ENCODE measurements at places on chromosomes 6 and 20.

DNA sequence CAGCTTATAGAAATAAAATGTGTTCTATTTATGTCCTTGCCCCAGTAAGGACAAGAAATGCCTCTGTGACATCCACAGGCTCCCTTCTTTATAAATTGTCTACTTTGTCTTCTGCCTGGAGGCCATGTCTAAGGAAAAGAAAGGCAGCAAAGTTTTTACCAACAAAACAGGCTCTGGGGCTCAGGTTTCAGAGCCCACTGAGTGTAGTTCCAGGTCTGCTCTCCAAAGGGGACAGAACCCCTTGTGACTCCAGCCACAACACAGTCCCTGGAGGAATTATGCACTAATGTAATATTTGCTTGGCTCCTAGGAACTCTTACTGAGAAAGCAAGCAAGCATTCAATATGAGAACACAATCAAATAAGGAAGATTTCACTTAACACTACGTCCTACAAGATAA lies 80.1 kb downstream of the PAK5 start:
- DNase-seq = no peak
- no peaks in the 10 kb centered on the region for H3K27me3 ChIP-seq
- H3K27ac ChIP-seq = no peak overlapping the region
- no peak overlapping the region for H3K4me3 ChIP-seq
- no peaks in the 10 kb centered on the region for H3K36me3 ChIP-seq

GRCh38 chr6:169885131-169885530 lies 133.7 kb downstream of the ERMARD start:
- no peaks in the 10 kb centered on the region for H3K4me1 ChIP-seq
- no peak overlapping the region for H3K4me3 ChIP-seq
- peaks cover 9% of the 10 kb centered on the region for H3K36me3 ChIP-seq
- H3K27me3 ChIP-seq = no peaks in the 10 kb centered on the region
- no peak for DNase-seq

GRCh38 chr6:25489399-25489798 lies 162.6 kb upstream of the SCGN start:
- H3K4me1 ChIP-seq = peaks cover 11% of the 10 kb centered on the region
- DNase-seq = no peak
- H3K27ac ChIP-seq = no peak overlapping the region
- no peaks in the 10 kb centered on the region for H3K36me3 ChIP-seq

DNA sequence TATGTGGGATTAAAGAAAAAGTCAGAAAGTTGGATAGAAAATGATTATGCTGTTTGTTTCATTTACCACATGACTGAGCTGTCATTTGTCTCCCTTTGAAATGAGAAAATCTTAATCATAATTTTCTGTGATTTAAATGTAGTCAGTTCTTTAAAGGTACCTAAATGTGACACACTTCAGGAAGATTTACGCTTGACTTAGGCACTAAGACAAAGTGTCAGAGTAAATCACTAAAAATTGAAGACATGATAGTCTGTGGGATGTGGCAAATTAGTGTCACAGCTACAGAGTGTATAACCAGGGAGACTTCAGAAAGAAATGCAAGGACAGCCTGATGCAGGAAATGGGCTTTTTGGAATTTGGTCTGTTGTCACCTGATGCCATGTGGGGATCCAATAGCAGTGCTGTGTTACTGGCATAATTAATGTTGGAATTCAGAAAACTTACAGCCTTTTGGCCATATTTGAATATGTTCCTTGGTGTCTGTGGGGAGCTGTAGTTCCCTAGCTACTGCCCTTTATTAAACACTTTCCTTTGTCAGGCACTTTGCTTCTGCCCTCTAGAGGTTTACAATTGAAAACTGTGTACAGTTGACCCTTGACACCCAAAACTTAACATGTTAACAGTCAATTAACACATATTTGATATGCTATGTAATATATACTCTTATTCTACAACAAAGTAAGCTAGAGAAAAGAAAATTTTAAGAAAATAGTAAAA lies 493.8 kb downstream of the UTRN start:
- H3K27me3 ChIP-seq = no peaks in the 10 kb centered on the region
- no peaks in the 10 kb centered on the region for H3K4me1 ChIP-seq
- no peak overlapping the region for H3K4me3 ChIP-seq
- no peak overlapping the region for H3K27ac ChIP-seq
- H3K36me3 ChIP-seq = no peaks in the 10 kb centered on the region

DNA sequence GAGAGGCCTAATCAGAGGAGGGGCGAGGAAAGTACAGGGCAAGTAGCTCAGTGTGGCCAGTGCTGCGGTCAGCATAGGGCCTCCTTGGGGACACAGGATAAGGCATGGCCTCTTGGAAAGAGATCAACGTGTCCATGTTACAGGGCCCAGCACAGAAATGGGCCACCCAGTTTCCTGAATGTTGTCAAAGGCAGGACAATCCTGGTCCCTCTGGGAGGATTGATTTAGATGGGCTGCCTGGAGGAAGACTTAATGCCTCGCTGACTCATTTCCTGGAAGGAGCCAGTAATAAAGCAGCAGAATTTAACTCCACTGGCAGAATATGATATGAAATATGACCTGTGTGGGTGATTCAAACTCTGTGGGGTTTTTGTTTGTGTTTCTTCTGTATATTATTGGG lies 16.6 kb downstream of the DDO start:
- peaks cover 1% of the 10 kb centered on the region for H3K27me3 ChIP-seq
- H3K36me3 ChIP-seq = no peaks in the 10 kb centered on the region
- no peak for DNase-seq
- H3K4me1 ChIP-seq = no peaks in the 10 kb centered on the region
- H3K27ac ChIP-seq = no peak overlapping the region

GRCh38 chr6:145547594-145548335 lies 187.6 kb downstream of the EPM2A start:
- no peak for DNase-seq
- H3K36me3 ChIP-seq = no peaks in the 10 kb centered on the region
- H3K4me1 ChIP-seq = no peaks in the 10 kb centered on the region
- H3K27me3 ChIP-seq = peaks cover 2% of the 10 kb centered on the region
- H3K4me3 ChIP-seq = no peak overlapping the region
- no peak overlapping the region for H3K27ac ChIP-seq

- DNase-seq = no peak
- no peak overlapping the region for H3K27ac ChIP-seq
- H3K27me3 ChIP-seq = no peaks in the 10 kb centered on the region
- no peaks in the 10 kb centered on the region for H3K36me3 ChIP-seq
- H3K4me3 ChIP-seq = no peak overlapping the region
Measured at GRCh38 chr6:45808917-45809316, 206.7 kb downstream of the CLIC5 start.

- no peaks in the 10 kb centered on the region for H3K36me3 ChIP-seq
- peaks cover 2% of the 10 kb centered on the region for H3K4me1 ChIP-seq
- DNase-seq = no peak
- H3K4me3 ChIP-seq = no peak overlapping the region
- H3K27ac ChIP-seq = no peak overlapping the region
- no peaks in the 10 kb centered on the region for H3K27me3 ChIP-seq
Measured at GRCh38 chr6:47587493-47587892, 109.9 kb downstream of the CD2AP start.

DNA sequence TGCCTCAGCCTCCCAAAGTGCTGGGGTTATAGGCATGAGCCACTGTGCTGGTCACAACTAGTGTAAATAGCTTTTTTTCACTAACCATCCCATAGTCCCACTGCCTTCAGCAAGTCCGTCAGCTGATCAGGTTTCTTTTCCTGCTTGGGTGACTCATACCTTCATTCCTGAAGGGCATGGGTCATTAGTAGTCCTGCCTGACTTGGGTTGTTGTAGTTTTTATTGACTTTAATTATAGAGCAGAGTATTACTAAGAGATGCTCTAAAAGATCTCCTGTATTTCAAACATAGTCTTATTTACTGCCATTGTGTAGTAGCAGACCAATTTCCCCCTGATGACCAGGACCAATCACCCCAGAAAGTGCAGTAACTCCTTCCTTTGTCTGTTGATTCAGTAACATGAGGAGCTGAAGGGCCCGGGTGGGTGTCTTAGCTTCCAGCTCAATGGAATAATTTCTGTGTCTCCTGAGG lies 25.8 kb downstream of the HLA-C start:
- H3K4me3 ChIP-seq = no peak overlapping the region
- no peak for DNase-seq
- H3K36me3 ChIP-seq = no peaks in the 10 kb centered on the region

GRCh38 chr20:18719426-18719825 lies 94.2 kb upstream of the SCP2D1 start:
- no peak overlapping the region for H3K4me3 ChIP-seq
- H3K36me3 ChIP-seq = peaks cover 9% of the 10 kb centered on the region
- peaks cover 2% of the 10 kb centered on the region for H3K27me3 ChIP-seq

Measured in glutamatergic neuron (in vitro differentiated cells).